ENCODE measurements at places on chromosomes 7 and 10.

DNA sequence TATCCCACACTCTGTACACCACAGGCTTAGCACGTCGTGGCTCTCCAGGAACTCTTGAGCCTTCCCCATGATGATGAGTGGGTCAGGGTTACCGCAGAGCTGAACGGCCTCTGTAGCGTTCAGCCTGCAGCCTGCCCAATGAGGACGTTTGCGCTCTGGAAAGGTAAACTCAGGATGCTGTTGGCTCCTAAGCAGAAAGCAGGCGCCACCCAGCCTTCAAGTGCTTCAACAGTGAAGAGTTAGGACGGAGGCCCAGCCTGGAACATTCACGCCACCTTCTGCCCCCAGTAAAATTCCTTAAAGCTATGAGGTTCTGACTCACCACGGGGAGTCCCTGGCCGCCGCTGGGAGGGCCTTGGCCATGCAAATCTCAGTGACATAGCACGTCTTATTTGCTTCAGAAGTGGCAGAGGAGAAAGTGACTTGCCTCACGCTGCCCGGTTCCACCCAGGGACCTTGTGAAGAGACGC lies 161.5 kb upstream of the SH2B2 start:
- no peaks in the 10 kb centered on the region for H3K27me3 ChIP-seq
- H3K27ac ChIP-seq, result peak overlapping the region; percentile 67
- DNase-seq, result peak; percentile 77

DNA sequence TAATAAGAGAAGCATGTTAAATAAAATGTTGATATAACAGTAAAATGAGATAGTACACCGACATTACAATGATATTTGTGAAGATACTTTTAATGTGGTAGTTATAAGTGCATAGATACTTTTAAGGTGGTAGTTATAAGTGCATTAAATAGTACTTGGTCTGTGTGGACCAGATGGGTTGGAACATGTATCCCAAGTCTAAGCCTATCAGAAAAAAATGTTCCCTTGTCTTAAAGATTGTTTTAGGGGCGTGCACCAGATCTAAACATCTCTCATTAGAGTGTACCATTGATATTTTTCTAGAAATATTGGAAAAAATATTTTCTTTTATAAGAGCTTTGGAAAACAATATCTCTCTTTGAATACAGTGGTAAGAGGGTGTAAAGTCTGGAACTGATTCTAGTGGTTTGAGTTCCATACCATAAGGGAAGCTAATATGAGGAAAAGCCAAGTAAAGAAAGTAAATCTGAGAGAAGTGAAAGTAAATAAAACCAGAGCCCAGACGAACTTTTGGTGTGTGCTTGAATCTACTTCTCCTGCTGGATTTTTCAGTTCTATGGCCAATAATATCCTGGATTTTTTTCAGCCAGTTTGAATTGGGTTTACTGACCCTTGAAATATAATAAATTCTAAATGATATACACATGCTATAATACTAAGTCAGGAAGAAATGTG lies 175.3 kb downstream of the MBL2 start:
- no peak for DNase-seq
- no peak overlapping the region for H3K27ac ChIP-seq
- H3K36me3 ChIP-seq, result no peaks in the 10 kb centered on the region
- H3K27me3 ChIP-seq, result no peaks in the 10 kb centered on the region
- H3K4me1 ChIP-seq, result no peaks in the 10 kb centered on the region

GRCh38 chr7:127738859-127739258 lies 86.9 kb downstream of the SND1 start:
- no peaks in the 10 kb centered on the region for H3K27me3 ChIP-seq
- no peaks in the 10 kb centered on the region for H3K36me3 ChIP-seq
- DNase-seq, result no peak
- H3K4me3 ChIP-seq, result no peak overlapping the region
- H3K27ac ChIP-seq, result no peak overlapping the region

DNA sequence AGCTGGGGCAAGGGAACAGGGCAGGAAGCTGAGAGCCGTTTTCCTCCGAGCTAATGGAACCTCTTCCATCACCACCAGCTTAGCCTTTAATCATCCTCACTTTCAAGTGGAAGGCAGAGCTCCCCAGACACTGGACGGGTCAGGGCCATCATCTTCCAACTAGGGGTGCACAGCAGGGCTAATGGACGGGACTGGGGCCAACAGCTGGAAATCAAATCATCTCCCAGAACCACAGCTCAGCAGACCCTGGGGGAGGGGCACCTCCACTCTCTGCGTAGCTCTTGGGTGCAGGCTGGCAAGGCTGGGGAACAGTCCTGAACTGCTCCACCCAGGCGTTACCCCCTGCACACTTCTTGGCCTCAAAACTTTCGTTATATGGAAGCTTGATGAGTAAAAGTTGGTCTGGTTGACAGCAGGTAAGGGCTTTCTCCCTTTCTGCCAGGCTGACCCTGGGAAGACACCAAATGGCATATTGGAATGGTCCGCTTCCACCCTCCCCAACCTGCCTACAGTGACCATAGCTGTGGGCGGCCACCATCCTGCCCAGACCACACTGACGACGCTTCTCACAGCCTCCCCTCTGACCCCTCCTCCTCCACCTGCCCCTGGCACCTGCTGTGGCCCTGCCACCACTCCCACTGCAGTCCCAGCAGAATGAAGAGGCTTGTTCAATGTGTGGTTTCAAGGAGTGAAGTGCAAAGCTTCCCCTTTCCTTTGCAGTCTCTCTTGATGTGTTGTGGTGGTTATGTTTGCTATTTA lies 51.7 kb upstream of the RET start:
- H3K4me1 ChIP-seq, result peaks cover 5% of the 10 kb centered on the region
- peaks cover 18% of the 10 kb centered on the region for H3K27me3 ChIP-seq
- H3K27ac ChIP-seq, result no peak overlapping the region
- DNase-seq, result no peak
- no peak overlapping the region for H3K4me3 ChIP-seq

GRCh38 chr10:103551619-103552602 lies 58.4 kb downstream of the NEURL1 start:
- no peaks in the 10 kb centered on the region for H3K27me3 ChIP-seq
- no peak for DNase-seq
- H3K36me3 ChIP-seq, result no peaks in the 10 kb centered on the region
- H3K27ac ChIP-seq, result no peak overlapping the region

GRCh38 chr7:150945853-150946420 lies 32.2 kb downstream of the KCNH2 start:
- peak; percentile 17 for DNase-seq
- H3K27me3 ChIP-seq, result no peaks in the 10 kb centered on the region
- H3K27ac ChIP-seq, result peak overlapping the region; percentile 45
- H3K36me3 ChIP-seq, result no peaks in the 10 kb centered on the region
- H3K4me3 ChIP-seq, result no peak overlapping the region
- peaks cover 19% of the 10 kb centered on the region for H3K4me1 ChIP-seq

GRCh38 chr10:76558586-76558985 lies 1079.0 kb downstream of the KCNMA1 start:
- H3K4me3 ChIP-seq, result no peak overlapping the region
- DNase-seq, result peak; percentile 51
- H3K4me1 ChIP-seq, result peaks cover 25% of the 10 kb centered on the region
- H3K27ac ChIP-seq, result peak overlapping the region; percentile 67
- no peaks in the 10 kb centered on the region for H3K36me3 ChIP-seq

- DNase-seq, result no peak
- H3K27ac ChIP-seq, result no peak overlapping the region
- no peaks in the 10 kb centered on the region for H3K27me3 ChIP-seq
Measured at GRCh38 chr7:79227044-79227443, 226.4 kb downstream of the MAGI2 start.

- peak; percentile 43 for DNase-seq
- H3K27ac ChIP-seq, result peak overlapping the region; percentile 43
- no peaks in the 10 kb centered on the region for H3K36me3 ChIP-seq
- peaks cover 10% of the 10 kb centered on the region for H3K4me1 ChIP-seq
Measured at GRCh38 chr10:70693619-70694335, 21.5 kb downstream of the ADAMTS14 start.

DNA sequence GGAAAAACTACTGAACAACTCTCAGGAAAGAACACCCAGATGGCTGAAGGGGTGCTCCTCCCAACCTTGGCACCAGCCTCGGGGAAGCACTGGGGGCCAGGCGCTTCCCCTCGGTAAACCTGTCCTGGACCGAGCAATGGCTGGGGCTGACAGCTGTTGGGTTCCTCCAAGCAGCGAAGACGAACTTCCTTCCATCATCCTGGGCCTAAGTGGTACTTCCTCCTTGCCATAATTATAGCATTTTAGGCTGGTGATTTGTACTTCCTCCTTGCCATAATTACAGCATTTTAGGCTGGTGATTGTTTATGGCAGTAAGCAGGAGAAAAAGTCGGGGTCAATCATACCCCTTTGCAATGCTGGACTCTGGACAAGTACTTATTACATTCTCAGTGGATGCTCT lies 69.3 kb downstream of the MYOF start:
- H3K36me3 ChIP-seq, result no peaks in the 10 kb centered on the region
- H3K27ac ChIP-seq, result no peak overlapping the region
- H3K4me3 ChIP-seq, result no peak overlapping the region
